ENCODE measurements at places on chromosomes 2 and 18.
A peak's percentile ranks its signal among the peaks of the same experiment; 100 is the strongest.

DNA sequence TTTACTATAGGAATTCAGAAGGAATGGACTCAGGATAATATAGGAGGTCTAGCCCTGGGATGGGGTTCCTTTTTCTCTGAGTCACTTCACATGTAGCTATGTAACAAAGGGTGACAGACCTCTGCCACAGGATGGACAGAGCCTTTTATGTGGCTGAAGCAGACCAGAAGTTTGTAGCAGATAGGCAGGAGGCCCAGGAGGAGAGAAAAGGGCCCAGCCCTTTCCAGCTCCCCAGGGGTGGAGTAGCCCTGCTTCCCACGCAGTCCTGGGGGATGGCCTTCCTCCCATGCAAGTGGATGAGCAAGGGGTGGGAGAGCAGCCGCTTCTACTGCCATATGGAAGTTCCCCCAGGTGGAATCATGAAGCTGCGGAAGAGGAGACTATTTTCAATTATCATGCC, 40.3 kb downstream of the ARMC9 start:
- no peak overlapping the region for H3K4me3 ChIP-seq
- DNase-seq = no peak
- no peak overlapping the region for H3K27ac ChIP-seq
- H3K36me3 ChIP-seq = peaks cover 21% of the 10 kb centered on the region
- H3K4me1 ChIP-seq = no peaks in the 10 kb centered on the region

- no peaks in the 10 kb centered on the region for H3K27me3 ChIP-seq
- H3K4me3 ChIP-seq = no peak overlapping the region
- H3K27ac ChIP-seq = no peak overlapping the region
- DNase-seq = no peak
- no peaks in the 10 kb centered on the region for H3K36me3 ChIP-seq
- H3K4me1 ChIP-seq = peaks cover 9% of the 10 kb centered on the region
Measured at GRCh38 chr18:13574355-13574754, 152.0 kb downstream of the FAM210A start.

DNA sequence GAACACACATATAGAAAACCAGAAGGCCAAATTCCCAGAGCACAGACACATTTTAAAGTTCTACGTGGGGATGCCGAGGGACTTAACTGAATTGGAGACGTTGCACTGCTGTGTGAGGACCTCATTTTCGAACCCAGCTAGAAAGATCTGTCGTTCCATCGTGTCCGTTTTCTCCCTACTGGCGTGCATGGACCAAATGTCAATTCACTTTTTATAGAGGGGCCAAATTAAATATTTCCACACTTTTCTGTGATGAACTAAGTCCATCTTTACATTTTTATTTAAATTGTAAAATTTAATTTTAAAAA, 692 bp upstream of the TSHZ1 start:
- peak overlapping the region; percentile 98 for H3K4me3 ChIP-seq
- no peak for DNase-seq
- peak overlapping the region; percentile 92 for H3K27ac ChIP-seq
- no peaks in the 10 kb centered on the region for H3K36me3 ChIP-seq

DNA sequence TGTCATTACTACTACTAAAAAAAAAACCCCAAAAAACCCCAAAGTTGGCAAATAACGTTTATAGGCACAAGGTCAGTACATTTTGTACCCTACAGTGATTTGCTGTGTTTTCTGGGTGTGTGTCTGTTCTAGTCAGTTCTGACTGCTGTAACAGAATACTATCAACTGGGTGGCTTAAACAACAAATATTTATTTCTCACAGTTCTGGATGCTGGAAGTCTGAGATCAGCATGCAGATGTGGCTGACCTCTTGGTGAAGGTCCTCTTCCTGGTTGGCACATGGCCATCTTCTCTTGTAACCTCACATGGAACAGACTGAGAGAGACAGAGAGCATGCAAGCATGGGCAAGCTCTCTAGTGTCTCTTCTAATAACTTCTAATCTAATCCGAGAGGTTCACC, 103.1 kb downstream of the CERS6 start:
- no peaks in the 10 kb centered on the region for H3K36me3 ChIP-seq
- DNase-seq = no peak
- H3K4me3 ChIP-seq = no peak overlapping the region

GRCh38 chr2:202721621-202722020, 86.9 kb downstream of the FAM117B start:
- H3K4me1 ChIP-seq = no peaks in the 10 kb centered on the region
- H3K27me3 ChIP-seq = no peaks in the 10 kb centered on the region
- no peak for DNase-seq
- H3K27ac ChIP-seq = no peak overlapping the region
- H3K4me3 ChIP-seq = no peak overlapping the region

DNA sequence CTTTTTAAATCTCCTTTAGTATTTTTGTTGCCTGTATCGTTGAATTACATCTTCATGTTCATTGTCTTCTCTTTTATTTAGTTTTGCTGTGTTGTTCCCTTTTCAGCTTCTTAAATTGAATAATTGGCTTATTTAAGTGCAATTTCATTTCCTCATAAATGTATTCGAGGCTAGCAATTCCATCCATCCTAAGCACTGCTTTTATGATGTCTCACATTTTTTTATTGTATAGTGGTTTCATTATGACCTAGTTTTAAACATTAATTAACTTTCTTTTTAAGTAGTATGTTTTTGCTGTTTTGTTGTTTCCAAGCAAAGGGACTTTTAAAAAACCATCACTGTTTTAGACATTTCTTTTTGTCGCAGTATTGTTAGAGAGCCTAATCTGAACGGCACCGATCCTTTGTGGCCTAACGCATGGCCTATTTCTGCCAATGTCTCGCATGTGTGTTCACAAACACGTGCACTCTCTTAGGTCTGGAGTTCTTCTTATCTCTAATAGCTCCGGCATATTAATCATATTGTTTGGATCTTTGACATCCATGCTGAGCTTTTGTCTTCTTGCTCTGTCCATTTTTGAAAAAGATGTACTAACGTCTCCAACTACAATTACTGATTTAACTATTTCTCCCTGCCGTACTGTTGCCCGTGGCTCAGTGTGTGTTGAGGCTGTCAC, 59.6 kb upstream of the ZNF516 start:
- H3K36me3 ChIP-seq = no peaks in the 10 kb centered on the region
- DNase-seq = no peak
- H3K4me1 ChIP-seq = no peaks in the 10 kb centered on the region
- H3K27me3 ChIP-seq = no peaks in the 10 kb centered on the region
- H3K27ac ChIP-seq = peak overlapping the region; percentile 12

DNA sequence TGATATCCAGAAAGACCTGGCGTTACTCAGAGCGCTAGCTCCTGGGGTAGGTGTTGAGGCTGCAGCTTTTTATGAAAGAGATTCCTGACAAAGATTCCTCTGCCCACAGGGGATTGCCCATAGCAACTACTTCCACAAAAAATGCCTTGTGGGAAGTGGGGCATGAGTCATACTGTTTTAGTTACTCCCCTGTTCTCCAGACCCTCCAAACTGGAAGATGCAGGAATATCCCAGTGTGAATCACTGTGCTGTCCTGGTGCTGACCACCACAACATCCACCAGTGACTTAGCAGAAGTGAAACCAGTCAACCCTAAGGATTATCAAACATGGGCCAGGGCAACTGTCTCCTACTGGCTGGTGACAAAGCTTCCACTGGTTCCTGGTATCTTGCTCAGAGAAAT, 61.8 kb downstream of the CDH2 start:
- peaks cover 49% of the 10 kb centered on the region for H3K4me1 ChIP-seq
- H3K27ac ChIP-seq = no peak overlapping the region
- no peaks in the 10 kb centered on the region for H3K27me3 ChIP-seq
- no peaks in the 10 kb centered on the region for H3K36me3 ChIP-seq
- H3K4me3 ChIP-seq = no peak overlapping the region

GRCh38 chr2:39529836-39530235, 92.8 kb upstream of the MAP4K3 start:
- H3K27ac ChIP-seq = no peak overlapping the region
- no peak overlapping the region for H3K4me3 ChIP-seq
- H3K4me1 ChIP-seq = no peaks in the 10 kb centered on the region
- no peaks in the 10 kb centered on the region for H3K27me3 ChIP-seq

DNA sequence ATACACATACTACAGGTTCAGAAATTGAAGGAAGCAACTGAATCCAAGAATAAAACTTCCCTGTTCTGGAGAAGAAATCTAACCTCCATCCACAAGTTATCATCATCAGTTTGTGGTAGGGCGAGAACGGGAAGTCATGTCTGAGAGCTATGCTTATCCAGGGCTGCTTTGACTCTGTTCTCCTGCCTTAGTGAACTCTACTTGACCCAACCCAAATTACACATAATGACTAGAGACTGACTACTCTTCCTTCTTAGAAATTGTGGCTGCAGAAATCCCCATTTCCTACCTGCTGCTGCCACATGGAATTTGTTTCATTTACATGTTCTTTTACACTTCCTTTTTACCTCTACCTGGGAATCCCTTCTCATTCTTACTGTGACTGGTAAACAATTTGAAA, 1102.6 kb upstream of the PIK3C3 start:
- H3K27ac ChIP-seq = no peak overlapping the region
- no peak overlapping the region for H3K4me3 ChIP-seq
- no peak for DNase-seq
- H3K36me3 ChIP-seq = no peaks in the 10 kb centered on the region
- no peaks in the 10 kb centered on the region for H3K4me1 ChIP-seq

DNA sequence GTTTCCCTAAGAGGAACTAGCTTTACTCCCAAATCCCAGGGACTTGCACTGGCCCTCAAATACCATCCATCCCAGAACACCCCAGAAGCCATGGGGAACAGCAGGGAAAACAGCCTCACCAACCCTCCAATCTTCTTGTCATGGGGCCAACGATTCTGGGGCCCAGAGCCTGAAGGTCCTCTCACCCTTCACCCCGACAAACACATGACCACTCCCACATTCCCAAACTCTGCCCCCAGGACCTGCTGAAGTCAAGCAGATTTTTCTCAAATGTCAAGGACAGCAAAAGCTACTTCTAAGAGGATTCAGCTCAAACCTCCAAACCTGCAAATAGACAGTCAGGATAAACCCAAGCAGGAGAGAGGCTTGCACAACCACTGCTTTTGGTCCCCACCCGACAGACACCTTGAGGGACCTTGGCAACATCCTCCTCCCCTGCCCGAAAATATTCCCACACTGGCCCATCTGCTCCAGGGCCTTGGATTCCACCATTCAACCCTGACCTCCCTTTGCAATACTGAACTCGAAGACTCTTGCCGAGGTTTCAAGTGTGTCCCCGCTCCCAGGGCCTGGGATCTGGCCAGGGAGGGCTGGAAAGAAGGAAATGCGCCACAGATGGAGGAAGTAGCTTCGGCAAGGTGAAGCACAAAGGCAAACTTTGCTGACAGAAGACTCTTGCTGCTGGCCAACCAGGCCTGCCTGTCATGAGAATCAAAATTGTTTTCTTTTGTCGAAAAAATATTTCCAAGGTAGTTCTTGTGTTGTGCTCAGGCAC, 143.3 kb downstream of the ZFP36L2 start:
- H3K36me3 ChIP-seq = no peaks in the 10 kb centered on the region
- H3K27ac ChIP-seq = peak overlapping the region; percentile 99
- no peak overlapping the region for H3K4me3 ChIP-seq
- no peak for DNase-seq
- peaks cover 52% of the 10 kb centered on the region for H3K4me1 ChIP-seq

GRCh38 chr2:206217743-206218142, 56.7 kb upstream of the ZDBF2 start:
- H3K27me3 ChIP-seq = no peaks in the 10 kb centered on the region
- no peak overlapping the region for H3K27ac ChIP-seq
- H3K4me1 ChIP-seq = no peaks in the 10 kb centered on the region

- no peaks in the 10 kb centered on the region for H3K4me1 ChIP-seq
- no peaks in the 10 kb centered on the region for H3K36me3 ChIP-seq
- H3K27me3 ChIP-seq = no peaks in the 10 kb centered on the region
- H3K4me3 ChIP-seq = no peak overlapping the region
- no peak overlapping the region for H3K27ac ChIP-seq
Measured at GRCh38 chr2:68115965-68116364, 41.7 kb upstream of the PNO1 start.

DNA sequence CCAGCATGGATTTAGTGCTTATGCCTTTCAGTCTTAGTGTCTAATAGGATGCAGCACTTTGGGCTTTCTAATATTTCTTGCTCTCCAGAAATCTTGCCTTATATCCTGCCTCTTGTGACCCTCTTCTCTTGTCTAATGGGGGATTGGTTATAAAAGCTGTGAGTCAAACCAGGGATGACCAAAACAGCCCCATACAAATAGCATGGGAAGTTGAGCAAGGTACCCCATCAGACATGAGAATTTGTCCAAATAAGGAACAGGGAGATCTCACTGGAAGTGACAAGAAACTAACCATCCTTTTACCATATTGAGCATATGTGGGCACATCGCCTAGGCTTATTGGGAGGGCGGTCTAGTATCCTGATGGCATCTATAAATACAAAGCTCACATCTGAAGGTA, 78.8 kb upstream of the BZW1 start:
- no peaks in the 10 kb centered on the region for H3K4me1 ChIP-seq
- H3K36me3 ChIP-seq = no peaks in the 10 kb centered on the region
- H3K4me3 ChIP-seq = no peak overlapping the region
- H3K27me3 ChIP-seq = no peaks in the 10 kb centered on the region

- no peak overlapping the region for H3K4me3 ChIP-seq
- no peaks in the 10 kb centered on the region for H3K27me3 ChIP-seq
- H3K36me3 ChIP-seq = no peaks in the 10 kb centered on the region
- DNase-seq = no peak
Measured at GRCh38 chr18:5095239-5095638, 101.8 kb downstream of the AKAIN1 start.

DNA sequence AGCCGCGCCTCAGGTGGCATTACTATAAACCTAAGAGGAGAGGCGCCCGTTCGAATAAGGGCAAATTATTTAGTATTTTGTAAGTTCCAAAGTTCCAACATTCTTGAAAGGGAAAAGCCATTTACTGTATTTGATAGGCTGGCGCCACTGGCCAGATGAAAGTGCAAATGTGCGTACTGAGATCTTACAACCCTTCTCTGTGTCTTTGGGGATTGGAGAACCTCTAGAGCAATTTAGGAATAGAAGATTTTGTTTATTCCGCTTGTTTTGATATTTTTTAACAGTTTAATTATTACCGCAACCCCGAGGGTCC, 467 bp upstream of the WDR35 start:
- peak overlapping the region; percentile 92 for H3K4me3 ChIP-seq
- H3K27ac ChIP-seq = no peak overlapping the region
- no peak for DNase-seq
- peaks cover 16% of the 10 kb centered on the region for H3K4me1 ChIP-seq
- no peaks in the 10 kb centered on the region for H3K27me3 ChIP-seq

DNA sequence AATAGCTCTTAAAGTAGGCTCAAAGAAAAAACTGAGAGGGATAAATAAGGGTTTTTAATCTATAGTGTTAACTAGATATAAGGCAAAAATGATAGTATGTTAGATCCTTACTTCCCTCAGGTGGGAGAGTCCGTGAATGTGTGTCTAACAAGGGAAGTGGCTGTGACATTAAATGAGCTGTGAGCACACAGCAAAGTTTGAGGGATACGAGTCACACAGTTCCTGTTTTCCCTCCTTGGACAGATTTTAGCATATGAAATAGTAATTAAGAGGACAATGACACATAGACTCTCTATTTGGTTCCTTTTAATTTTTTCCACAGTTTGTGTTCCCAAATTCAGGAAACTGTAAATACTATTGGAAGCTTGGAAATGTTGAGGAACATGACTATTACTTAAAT, 148.4 kb upstream of the CAVIN2 start:
- no peaks in the 10 kb centered on the region for H3K27me3 ChIP-seq
- DNase-seq = no peak
- no peaks in the 10 kb centered on the region for H3K4me1 ChIP-seq
- H3K27ac ChIP-seq = no peak overlapping the region
- no peak overlapping the region for H3K4me3 ChIP-seq
